ENCODE measurements at places on chromosomes 4 and X. TPM values are rescaled to one million over a fixed set of nuclear protein-coding genes. Genes with fewer than 3 reads are reported as not detected.

Gene RTL3
- under 0.01 TPM for total RNA-seq

Gene GPC4
- 2.3 TPM for total RNA-seq

Gene NRK
- total RNA-seq = not detected

Gene SLC10A7
- 15.7 TPM for total RNA-seq

Gene RFC1
- 36.4 TPM for total RNA-seq

Gene SUPT20HL2
- total RNA-seq = not detected

Gene SLC10A4
- 0.06 TPM for total RNA-seq

Gene VCX2
- total RNA-seq = not detected

Gene FHDC1
- under 0.01 TPM for total RNA-seq

Gene SYN1
- total RNA-seq = under 0.01 TPM

Gene SLC49A3
- 5.9 TPM for total RNA-seq

Data from bladder microvascular endothelial cell (primary cell).